ENCODE measurements at places on chromosomes 16 and 17.

DNA sequence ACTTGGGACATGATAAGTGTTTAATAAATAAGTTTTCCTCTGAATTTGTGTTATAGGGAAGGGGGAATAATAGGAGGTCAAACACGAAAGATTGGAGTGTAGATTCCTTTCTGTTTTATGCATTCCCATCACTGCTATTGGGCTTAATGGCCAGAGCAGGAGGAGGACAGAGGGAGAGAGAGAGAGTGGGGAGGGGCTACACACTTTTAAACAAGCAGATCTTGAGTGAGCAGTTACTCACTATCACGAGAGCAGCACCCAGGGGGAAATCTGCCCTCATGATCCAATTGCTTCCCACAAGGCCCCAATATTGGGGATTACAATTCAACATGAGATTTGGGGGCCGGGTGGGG lies 505.0 kb downstream of the GRIN2A start:
- DNase-seq, result no peak

DNA sequence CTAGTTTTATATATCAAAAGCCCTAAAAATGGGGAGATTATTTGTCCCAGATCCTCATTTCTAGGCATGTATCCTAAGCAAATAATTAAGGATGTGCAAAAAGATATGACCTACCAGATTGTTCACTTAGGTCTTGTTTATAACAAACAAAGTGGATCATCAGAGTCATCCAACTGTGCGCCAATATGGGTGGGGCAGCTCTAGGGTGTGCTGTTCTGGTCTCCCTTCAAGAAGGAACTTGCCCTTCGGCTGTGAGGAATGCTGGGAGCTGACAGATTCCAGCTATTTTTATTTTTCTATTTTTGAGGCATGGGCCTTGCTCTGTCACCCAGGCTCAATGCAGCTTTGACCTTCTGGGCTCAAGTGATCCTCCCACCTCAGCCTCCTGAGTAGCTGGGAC lies 13.8 kb downstream of the CHP2 start:
- DNase-seq, result no peak

DNA sequence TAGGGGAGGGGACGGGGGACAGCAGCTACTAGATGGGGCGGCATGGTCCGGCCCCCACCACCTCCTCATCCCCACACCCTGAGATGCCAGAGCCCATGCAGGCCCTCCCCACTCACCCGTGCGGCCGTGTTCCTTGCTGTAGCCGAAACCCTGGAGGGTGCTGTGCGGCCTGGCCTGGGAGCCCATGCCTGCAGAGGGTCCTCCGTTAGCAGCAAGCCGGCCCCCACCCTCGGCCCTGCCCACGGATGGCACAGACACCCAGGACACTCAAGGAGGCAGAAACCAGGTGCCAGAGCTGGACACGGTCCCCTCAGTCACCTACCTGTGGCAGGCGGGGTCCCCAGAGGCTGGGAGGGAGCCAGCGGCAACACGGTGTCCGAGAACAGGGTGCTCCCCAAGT lies 5.5 kb downstream of the TEPSIN start:
- DNase-seq, result no peak

DNA sequence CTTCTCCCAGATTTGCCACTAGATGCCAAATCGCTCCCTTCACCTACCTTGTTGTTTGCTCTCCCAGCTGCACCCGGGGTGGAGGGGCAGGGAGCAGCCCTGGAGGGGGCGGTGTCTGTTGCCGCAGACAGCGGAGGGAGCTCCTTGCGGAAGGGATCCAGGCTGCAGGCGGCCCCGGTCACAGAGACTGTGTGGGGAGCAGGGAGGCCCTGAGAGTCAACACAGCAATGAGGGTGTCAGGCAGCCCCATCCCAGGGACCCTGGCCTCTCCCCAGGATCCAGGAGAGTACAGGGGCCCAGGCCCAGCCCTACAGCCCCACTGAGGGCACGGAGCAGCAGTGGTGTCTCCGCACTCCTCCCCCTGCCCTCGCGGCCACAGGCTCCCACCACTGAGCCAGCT lies 50.5 kb upstream of the CHMP6 start:
- no peak for DNase-seq

DNA sequence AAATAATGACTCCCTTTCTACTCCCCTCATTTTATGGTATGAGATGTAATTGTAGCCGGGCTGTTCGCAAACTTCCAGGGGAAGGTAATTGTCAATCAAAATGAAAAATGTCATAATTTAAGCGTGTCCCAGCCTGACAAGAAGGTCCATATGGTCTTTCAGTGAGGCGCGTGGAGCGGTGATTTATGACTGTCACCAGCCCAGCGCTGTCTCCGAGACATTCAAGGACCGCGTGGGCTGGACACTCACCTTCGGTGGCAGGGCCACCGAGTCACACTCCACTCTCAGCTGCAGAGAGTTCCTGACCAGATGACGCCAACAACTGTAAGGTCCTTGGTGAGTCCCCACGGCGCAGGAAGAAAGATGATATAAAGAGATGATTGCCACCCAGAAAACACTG lies 157.7 kb upstream of the TNRC6C start:
- DNase-seq, result no peak

- DNase-seq, result no peak
Observed at GRCh38 chr17:39667945-39668924, at the start of gene PNMT. PNMT (plus strand) TSS chr17:39668453; CDS start chr17:39668476, 23 bp downstream.

DNA sequence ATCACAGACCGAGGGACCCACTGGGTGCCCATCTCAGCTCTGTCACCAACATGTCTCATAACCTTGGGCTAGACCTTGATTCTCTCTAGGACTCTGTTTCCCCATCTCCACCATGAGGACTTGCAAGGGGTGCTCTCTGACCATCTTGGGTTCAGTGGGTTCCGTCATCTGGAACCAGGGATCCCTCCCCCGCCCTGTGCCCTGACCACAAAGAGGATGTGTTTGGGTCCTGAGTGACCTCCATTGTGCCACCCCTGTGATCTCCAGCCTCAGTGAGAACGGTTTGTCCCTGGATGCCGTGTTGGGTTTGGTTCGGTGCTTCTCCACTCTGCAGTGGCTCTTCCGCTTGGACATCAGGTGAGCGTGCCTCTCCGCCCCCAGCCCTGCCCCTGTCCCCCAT lies 49.1 kb upstream of the CPNE2 start:
- no peak for DNase-seq

- DNase-seq, result no peak
Observed at GRCh38 chr17:66340720-66341119, 38.3 kb downstream of the PRKCA start.

GRCh38 chr16:70684146-70685060 lies 1.4 kb downstream of the MTSS2 start:
- DNase-seq, result no peak

DNA sequence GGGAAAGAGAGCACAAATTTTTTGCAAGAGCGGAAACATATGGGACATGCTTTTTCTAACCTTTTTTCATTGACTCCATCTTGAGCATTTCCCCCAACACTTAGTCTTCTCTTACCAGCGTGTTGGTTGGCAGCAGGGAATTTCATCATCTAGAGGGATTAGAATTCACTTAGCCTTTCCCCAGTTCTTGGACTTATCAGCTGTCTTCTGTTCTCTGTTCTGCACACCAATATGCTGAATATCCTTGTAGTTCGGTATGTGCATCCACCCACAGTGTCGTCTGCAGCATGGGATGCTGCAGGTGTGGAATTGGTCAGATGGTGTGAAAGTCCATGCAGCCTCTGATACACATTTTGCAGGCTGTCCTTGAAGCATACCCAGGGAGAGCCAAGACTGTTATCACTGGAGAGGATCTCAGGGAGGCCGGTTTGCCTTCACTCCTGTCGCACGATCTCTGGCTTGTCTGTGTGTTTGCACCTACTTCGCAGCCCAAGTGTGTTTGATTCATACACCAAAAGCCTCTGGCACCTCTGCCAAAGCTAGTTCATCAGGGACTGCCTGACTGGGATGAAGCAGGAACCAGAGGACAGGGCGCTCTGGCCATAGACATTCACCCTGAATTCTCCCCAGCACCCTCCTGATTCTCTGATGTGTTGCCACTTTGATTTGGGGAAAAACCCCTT lies 93.3 kb downstream of the SOCS1 start:
- DNase-seq, result no peak

GRCh38 chr16:69544088-69544487 lies 21.7 kb upstream of the NFAT5 start:
- DNase-seq, result no peak

- no peak for DNase-seq
Observed at GRCh38 chr17:50514936-50515702, 6.9 kb downstream of the MYCBPAP start.

DNA sequence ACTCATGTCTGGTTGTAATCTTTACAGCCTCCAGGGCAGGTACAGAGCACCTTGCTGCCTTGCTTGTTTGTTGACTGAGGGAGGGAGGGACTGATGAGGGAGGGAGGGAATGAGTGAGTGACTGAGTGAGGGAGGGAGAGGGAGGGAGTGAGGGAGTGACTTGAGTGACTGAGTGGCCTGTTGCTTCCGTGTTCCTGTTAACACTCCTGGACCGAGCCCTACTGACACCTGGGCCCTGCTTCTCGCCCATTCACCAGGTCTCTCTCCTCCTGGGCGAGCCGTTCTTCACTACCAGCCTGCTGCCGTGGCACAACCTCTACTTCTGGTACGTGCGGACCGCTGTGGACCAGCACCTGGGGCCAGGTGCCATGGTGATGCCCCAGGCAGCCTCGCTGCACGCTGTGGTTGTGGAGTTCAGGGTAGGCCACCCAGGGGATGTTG lies 41.2 kb downstream of the PRMT7 start:
- no peak for DNase-seq

- DNase-seq, result no peak
Observed at GRCh38 chr17:4261452-4261851, 2.3 kb downstream of the ANKFY1 start.

- no peak for DNase-seq
Observed at GRCh38 chr16:59993101-59993500, 1259.0 kb upstream of the GOT2 start.

GRCh38 chr16:58082381-58082780 lies 46.8 kb downstream of the CFAP20 start:
- DNase-seq, result no peak

GRCh38 chr16:5461574-5461973 lies 364.0 kb upstream of the EEF2KMT start:
- no peak for DNase-seq

DNA sequence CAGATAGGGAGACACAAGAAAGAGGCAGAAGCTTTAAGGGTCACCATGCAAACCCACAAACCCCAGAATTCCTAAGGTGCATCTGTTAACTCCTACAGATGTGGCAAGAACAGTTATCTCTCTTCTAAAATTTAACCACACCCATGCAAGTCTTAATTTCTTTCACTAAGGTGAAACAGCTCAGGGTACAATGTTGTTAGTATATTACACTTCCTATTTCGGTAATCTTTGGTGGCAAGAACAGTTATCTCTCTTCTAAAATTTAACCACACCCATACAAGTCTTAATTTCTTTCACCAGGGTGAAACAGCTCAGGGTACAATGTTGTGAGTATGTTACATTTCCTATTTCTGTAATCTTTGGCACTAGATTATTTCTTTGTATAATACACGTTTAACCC lies 6.6 kb downstream of the CCL23 start:
- DNase-seq, result no peak

GRCh38 chr17:58402679-58403078 lies 14.7 kb downstream of the RNF43 start:
- no peak for DNase-seq

GRCh38 chr16:71671165-71671564 lies 45.2 kb downstream of the MARVELD3 start:
- no peak for DNase-seq

All from T-helper 22 cell (primary cell).